Small intestine (tissue), 16 donors: ENCODE measurements at places on chromosomes 6 and 20. TPM values are rescaled to one million over a fixed set of nuclear protein-coding genes. Genes with fewer than 3 reads are reported as not detected.

The SUPT3H gene
- 13.8 TPM for polyA plus RNA-seq

The TINAG gene
- polyA plus RNA-seq: 31.6 TPM

The HCK gene
- polyA plus RNA-seq: 10.1 TPM

GRCh38 chr20:17797161-17797560 lies 97.4 kb downstream of the BANF2 start:
- no peaks in the 10 kb centered on the region for H3K27me3 ChIP-seq
- H3K4me1 ChIP-seq: no peaks in the 10 kb centered on the region
- H3K4me3 ChIP-seq: no peak overlapping the region
- H3K36me3 ChIP-seq: no peaks in the 10 kb centered on the region

DNA sequence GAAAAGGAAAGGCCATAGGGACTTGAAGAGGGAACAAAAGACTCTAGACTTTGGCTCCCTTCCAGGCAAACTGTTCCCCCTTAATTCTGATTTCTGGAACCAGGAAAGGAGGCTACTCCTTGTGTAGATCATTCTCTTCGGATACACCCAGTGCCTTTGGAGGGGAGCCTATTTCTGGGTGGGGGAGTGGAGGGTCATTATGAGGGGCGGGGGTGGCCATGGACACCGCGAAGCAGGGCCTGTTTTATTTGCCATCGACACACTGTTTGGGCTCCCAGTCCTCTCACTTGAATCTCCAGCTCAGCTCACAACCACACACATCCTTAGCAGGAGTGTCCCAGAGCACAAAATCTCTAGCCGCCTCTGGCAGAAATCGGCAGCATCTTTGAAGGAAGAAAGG lies 132.3 kb downstream of the PXDC1 start:
- no peaks in the 10 kb centered on the region for H3K36me3 ChIP-seq
- H3K4me1 ChIP-seq: no peaks in the 10 kb centered on the region
- no peak overlapping the region for H3K4me3 ChIP-seq
- no peak for DNase-seq
- H3K27ac ChIP-seq: no peak overlapping the region
- H3K27me3 ChIP-seq: no peaks in the 10 kb centered on the region
